Endodermal cell (in vitro differentiated cells): ENCODE measurements at places on chromosomes 7 and 10. TPM values are rescaled to one million over a fixed set of nuclear protein-coding genes. Genes with fewer than 3 reads are reported as not detected.

- no peak overlapping the region for H3K27ac ChIP-seq
- no peak for DNase-seq
- H3K27me3 ChIP-seq, result no peaks in the 10 kb centered on the region
- H3K4me1 ChIP-seq, result no peaks in the 10 kb centered on the region
- peaks cover 46% of the 10 kb centered on the region for H3K36me3 ChIP-seq
Observed at GRCh38 chr7:22989643-22990587, 24.0 kb downstream of the HYCC1 start.

- H3K27me3 ChIP-seq, result no peaks in the 10 kb centered on the region
- H3K36me3 ChIP-seq, result peaks cover 8% of the 10 kb centered on the region
- peak; percentile 81 for DNase-seq
- H3K4me1 ChIP-seq, result peaks cover 4% of the 10 kb centered on the region
- H3K4me3 ChIP-seq, result peak overlapping the region; percentile 84
- H3K27ac ChIP-seq, result peak overlapping the region; percentile 94
Observed at GRCh38 chr7:30594048-30594539, 584 bp upstream of the GARS1 start.

KCNH2 gene
- total RNA-seq, result 1.1 and 1.7 TPM in 2 replicates

EN2 gene
- not detected in 2 replicates for total RNA-seq
